CD4-positive, alpha-beta T cell treated with Interleukin-2 at 100 ng/mL for 4 hours (primary cell): ENCODE measurements at places on chromosomes 6 and 20.

DNA sequence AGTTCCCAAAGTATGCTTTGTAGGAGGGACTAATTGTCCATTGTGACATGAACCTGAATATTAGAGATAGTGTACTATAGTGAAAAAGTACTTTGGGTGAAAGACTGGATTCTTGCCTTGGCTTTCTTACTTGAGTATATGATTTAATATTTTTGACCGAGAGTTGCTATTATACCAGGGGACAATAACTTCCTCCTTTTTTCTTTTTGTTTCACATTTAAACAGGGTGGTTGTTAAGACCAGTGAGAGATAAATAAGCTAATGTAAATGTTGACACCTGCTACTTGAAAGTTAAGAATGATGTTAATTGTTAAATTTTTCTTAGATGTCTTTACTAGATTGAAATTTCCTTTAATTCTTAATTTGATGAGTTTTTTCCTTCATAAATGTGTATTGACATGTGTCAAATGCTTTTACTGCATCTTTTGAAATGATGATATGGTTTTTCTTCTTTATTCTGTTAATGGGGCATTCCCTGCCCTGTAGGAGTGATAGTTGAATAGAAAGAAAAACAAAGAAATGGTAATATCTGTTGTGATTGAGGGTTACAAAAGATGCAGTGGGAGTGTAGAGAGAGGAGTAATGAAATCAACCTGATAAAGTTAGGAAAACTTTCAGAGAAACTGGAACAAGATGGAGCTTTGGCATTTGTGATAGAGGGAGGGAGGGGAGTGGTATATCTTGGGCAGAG lies 48.4 kb downstream of the ZFAND3 start:
- DNase-seq: no peak

GRCh38 chr6:43399932-43400487 lies 27.3 kb upstream of the ABCC10 start:
- DNase-seq: no peak

DNA sequence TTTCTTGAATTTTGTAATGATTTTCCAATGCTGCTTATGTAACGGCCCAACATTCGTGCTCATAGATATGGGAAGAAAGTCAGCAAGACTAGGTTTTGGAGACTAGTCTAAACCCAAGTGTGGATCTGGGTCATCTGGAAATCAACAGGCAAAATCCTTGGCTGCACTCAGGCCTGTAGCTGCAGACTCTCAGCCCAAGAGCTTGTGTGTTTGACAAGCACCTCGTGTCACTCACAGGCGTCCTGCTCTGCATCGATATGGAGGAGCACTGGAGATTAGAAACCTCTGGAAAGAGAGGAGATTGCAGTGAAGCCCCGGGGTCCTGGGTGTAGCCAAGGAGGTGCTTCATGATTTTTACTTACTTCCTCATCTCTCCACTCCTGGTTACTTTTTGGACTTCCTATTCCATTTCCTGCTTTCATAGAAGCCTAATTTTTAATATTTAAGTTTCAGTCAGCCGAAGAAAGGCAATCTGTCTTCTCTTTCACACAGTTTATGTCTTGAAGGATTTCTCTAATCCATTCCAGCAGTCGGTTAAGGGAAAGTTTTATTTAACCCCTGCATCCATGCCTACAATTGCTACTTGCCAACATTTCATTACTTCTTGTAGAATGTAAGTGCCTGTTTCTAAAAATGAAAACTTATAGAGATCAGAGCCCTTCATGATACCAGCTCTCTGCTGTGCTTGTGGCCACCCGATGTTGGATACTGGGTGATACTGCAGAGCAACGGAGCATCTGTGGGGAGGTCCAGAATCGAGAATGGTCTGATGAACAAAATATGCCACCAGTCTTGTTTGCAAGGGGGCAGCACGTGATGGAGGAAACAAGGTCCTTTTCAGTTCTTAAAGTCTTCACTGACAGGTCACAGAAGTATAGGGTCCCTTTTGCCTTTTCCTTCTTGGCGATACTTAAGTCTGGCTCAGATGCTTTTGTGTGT lies 296.3 kb downstream of the QKI start:
- no peak for DNase-seq

GRCh38 chr6:168414336-168415097 lies 26.5 kb upstream of the SMOC2 start:
- no peak for DNase-seq

DNA sequence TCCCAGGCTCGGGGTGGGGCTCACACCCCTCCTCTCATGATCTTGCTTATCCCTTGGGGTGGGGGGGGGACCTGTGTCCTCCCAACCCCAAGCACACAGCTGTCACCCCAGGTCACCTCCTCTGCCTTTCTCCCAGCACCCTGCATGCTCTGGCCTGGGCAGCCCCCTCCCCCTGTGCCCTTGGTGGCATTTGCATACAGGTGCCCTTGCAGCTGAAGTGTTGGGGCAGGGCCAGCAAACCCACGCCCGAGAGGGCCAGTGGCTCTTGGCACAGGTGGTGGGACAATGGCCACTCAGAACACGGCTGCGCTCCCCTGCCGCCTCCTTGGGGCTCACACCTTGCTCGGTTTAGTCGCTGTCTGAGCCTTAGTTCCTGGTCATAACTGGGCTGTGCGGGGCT lies 11.3 kb upstream of the MYT1 start:
- DNase-seq: no peak

- DNase-seq: no peak
Measured at GRCh38 chr20:64058536-64058935, 4.5 kb upstream of the TCEA2 start.

GRCh38 chr20:62944746-62945145 lies 6.8 kb downstream of the GID8 start:
- no peak for DNase-seq

- no peak for DNase-seq
Measured at GRCh38 chr20:31710423-31711108, 12.1 kb downstream of the BCL2L1 start.

DNA sequence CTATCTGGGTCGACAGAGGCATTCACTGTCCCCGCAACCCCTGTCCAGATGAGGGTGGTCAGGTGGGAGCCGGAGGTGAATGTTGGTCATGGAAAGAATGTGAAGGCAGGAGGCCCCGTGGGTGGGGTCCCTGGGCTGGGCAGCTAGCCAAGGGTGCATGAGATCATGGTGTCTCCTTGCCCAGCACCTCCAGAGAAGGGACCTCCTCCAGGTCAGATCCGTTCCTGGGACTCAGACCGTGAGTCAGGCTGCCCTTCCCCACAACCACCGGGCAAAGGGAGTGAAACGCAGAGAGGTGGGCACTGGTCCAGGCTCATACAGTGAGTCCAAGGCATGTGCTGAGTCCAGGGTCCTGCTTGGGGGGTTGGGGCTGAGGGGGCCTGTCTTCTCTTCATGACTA lies 3.5 kb downstream of the FOXS1 start:
- DNase-seq: no peak

GRCh38 chr6:158499601-158500000 lies 60.3 kb upstream of the TMEM181 start:
- no peak for DNase-seq

DNA sequence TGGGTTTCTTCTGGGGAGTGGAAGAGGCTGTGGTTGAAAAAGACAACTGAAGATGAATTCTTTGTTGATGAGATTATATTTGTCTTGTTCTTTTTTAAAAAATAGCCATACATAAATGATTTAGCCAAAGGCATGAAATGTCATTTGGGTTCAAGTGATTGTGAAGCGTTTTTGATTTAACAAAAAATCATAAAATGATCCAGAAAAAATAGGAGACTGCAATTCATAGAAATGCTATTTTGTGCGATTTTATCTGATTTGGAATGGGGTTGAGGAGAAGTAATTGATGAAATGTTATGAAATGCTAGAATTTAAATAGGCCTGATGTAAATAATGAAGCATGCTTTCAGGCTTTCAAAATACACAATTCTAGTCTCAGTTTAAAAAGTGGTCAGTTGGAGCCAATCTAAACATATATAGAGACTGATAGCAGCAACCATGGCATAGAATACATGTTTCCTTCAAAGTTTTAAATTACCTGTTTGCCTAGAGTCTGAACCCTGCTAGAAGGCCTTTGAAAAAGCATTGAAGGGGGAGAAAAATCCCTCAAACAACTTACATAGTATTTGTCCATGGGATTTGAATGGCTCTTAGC lies 21.8 kb downstream of the PFDN4 start:
- DNase-seq: no peak

DNA sequence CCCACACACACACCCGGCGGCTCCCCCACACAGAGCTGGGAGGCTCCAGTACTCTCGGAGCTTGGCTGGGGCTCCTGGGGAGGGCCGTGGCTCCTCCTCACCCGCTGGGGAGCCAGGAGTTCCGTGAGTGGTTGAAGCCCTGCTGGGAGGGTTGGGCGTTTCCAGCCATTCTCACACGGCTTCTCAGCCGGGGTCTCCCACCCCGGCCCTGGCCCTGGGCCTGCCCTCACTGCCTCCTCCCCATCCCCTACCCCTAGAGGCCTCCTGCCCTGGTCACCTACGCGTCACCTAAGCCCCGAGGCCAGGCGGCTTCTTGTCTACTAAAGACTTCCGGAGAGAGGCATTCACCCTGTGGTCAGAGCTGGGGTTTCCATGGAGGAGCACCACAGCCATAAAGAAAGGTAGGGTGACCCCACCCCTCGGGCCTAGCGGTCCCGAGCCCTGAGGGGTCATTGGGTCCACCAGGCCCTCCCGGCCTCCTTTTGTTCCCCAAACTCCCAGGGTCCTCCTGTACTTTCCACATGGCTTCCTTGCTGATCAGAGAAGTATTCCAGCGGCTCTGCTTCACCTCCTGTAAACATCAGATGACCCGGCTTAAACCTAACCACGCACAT lies 99.3 kb downstream of the TTLL2 start:
- DNase-seq: no peak

DNA sequence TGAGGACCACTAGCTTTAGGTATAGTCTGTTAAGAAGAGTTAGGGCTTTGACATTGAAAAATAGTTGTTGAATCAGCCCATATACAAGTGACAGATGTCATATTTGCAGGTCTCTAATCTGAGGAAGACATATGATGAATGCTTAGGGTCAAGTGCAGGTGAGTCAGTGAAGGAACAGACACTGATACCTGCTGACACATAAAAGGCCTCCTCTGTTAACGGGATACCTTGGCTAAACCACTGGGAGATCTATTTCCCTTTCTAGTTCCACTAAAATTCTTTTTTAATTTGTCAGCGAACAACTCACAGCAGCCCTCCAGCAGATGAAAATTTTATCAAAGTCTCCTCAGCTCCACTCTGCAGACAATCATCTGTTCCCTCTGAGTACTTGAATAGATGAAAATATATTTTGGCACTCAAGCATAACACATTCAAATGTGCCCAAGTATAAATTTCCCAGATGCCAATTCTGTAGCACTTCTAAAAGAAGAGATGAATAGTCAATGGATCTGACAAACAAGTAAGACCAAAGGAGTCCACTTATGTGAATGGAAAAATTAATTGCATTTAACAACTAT lies 154.0 kb downstream of the KIF16B start:
- DNase-seq: no peak

GRCh38 chr6:3755637-3756545 lies 4.4 kb upstream of the PXDC1 start:
- DNase-seq: no peak

DNA sequence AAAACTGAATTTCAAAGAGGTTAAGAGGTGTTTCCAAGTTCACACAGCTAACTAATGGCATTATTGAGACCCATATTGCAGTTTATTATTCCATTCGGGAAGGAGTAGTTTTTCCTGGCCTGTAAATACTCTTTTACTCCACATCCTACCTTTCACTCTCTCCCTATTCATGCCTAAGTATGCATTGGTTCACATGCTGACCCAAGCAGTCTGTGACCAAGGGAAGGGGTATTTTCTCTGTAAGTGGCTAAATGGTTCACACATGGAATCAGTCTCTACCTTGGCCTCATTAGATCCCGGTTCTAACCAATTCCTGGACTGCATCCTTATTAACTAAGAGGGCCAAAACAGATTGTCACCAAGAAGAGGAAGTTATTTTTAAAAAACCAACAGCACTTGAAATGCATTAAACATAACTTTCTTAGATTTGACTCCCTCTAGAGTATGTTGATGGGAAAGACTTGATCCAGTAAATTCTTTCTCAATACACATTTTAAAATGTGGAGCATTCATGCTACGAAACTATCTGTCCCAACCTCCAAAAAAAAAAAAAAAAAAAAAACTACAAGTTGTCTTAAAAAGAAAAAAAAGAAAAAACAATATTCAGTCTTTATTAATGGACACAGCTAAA lies 17.8 kb upstream of the RSPO3 start:
- DNase-seq: no peak

DNA sequence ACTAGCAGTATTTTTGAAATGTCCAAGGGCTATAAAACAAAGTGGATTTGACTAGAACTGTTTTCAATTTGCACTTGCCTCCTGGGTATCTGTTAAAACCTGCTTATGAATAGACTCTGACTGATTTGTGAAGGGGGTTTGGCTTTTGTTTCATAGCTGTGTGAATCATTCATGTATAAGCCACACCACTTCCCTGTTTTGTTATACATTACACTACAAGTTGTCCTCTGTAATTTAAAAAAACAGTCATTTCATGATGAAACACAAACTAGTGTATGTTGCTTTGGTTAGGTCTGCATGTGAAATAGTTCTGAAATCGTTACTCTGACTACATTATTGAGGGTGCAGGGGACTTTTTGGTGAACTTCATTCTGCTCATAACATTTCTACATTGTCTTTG lies 121.7 kb downstream of the NKAIN2 start:
- no peak for DNase-seq

DNA sequence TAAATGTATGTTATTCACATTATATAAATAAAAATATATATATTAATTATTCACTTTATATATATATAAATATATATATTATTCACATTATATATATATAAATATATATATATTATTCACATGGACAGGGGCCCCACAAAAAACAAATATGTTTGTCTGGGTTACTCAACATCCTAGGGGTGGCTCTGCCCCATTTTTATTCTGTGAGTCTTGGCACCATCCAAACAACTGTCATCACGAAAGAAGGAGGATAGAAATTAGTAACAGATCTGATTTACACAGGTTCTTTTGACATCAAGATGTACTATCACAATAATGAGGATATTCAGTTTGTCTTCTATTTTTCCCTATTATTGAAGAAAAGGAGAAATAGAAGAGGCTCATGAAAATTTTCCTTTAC lies 187.3 kb downstream of the GPX5 start:
- no peak for DNase-seq

GRCh38 chr6:167408235-167408869 lies 83.5 kb downstream of the TTLL2 start:
- no peak for DNase-seq

- DNase-seq: no peak
Measured at GRCh38 chr20:23520185-23520584, 29.3 kb downstream of the CST8 start.

GRCh38 chr6:132286298-132287019 lies 114.8 kb downstream of the MOXD1 start:
- no peak for DNase-seq

DNA sequence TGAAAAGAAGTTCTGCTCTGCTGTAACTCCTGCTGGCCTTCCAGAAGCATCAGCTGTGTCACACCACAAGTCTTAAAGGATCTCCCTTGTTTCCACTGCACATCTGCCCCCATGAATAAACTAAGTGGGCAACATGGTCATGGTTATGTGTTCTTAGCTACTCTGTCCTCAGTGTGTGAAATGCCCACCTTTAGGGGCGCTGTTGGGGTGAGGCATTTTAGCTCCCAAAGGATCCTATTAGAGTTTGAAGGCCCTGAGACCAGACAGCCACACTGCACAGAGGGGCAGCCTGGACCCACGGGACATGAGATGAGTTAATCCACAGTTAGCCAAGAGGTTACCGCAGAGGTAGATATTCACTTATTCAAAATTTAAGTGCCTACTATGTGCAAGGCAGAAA lies 294.3 kb upstream of the QKI start:
- DNase-seq: no peak
